Activated CD4-positive, alpha-beta T cell treated with anti-CD3 and anti-CD28 coated beads for 36 hours (primary cell): ENCODE measurements at places on chromosomes 7 and 10.

GRCh38 chr10:127034034-127034633 lies 128.9 kb downstream of the DOCK1 start:
- DNase-seq, result no peak

DNA sequence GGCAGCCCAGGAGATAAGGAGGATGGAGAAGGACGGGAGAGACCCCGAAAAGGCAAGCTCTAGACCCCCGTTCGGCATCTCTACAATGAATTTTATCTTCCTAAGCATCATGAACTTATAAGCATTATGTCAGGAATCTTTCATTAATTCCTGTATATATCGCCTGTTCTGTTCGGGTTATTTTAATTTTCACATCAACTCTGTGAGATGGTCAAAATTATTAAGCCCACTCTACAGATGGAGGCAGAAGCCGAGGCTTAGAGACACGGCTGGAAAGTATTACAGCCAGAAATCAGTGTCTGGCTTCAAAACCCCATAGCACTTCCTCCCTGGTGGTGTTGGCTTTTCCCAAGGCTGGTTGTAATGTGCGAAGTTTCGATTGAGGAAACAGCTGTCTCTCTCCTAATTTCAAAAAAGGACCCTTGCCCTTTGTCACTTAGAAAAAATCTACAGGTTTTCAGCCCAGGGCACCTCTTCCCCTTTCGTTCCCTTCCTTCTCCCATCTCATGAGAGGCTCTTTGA lies 1.5 kb upstream of the GRM8 start:
- no peak for DNase-seq

DNA sequence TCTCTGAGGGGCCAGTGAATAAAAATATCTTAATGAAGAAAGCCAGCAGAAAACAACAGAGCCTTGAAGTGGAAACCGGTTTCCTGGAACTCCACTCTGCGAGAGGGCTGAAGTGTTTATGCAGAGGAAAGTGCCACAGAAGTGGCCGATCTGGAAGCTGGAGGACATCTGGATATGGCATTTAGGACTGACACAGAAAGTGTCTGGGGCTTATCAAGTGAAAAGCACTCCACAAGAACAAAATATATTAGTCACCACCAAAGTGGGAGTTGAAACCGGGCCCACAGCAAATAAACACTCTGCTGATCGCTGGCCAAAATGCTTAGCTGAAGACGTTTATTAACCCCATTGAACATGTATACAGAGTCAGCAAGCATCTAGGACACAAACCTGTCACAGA lies 7.8 kb downstream of the NOD1 start:
- no peak for DNase-seq

DNA sequence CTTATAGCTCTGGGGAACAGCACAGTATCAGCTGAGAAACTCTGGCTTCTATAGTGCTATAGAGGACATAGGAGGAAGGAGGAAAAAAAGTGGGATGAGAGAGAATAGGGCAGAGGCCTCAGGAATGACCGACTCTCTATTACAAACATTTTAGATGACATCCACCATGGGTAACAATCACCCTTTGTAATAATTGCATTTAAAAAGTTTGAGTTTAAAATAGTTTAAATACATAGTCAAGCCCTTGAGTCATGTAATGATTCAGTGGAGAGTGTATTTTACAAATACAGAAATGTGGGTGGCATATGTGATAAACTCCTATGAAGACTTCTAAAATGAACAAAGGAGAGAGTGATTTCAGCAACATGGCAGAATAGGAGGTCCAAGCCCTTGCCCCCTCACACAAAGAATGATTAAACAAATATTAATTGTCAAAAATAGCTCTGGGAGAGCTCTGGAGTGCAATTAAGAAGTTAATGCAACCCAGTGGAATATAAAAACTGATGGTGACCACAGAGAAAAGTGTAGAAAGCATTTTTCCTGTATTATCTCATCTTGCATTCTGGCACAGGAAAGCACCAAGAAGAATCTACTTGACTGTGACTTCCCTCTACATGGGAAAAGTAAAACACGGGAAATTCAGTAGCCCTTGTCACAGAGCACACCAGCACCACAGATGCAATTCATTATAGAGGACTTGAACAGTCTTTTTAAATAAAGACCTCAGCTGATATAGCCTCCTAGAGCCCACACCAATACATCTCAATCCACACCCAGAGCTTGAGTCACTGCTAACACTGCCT lies 569.0 kb upstream of the SORCS1 start:
- no peak for DNase-seq

DNA sequence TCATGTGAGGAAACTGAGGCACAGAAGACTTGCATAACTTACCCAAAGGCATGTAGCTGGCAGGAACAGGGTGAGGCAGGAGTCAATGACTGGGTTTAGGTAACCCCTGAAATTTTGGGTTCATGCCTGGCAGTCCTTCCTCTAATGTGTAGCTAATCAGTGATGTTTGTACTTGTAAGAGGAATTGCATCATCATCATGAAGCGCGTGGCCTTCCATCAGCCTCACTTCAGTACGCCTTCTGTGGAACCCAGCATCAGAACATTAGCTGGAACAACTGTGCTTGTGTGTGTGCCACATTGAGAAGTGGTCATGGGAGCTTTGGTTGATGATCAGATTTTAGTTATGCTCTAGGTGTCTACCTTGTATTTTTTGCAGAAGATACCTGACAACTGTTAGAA lies 18.2 kb upstream of the STMP1 start:
- no peak for DNase-seq

DNA sequence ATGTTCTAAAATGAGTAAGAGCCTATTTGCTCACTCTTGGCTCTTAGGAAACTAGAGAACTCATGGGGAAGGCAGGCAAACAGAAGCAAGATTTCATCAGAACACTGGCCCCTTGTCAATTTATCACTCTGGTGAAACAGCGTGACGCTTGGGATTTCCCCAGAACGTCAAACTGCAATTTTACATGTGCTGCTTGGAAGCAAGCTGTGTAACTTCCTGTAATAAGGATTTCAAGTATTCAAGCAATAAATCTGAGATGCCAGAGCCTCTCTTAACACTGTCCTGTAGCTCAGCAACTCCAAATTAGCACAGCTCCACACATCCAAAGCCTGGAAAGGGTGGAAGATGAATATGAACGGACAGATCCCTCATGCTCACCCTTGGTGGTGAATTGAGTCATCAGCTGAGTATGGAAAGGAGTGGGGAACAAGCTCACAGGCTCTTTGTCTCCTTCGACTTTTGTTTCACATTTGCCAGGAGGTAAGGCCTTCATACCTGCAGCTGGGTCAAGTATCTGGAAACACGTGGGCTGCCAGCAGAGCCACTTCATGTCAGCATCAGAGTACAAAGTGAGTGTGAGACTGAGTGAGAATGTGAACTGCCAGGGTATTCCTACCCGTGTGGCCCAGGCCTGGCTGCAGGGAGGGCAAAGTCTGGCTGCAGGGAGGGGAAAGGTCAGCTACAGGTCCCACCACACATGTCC lies 140.4 kb upstream of the NAMPT start:
- DNase-seq, result peak; percentile 89

DNA sequence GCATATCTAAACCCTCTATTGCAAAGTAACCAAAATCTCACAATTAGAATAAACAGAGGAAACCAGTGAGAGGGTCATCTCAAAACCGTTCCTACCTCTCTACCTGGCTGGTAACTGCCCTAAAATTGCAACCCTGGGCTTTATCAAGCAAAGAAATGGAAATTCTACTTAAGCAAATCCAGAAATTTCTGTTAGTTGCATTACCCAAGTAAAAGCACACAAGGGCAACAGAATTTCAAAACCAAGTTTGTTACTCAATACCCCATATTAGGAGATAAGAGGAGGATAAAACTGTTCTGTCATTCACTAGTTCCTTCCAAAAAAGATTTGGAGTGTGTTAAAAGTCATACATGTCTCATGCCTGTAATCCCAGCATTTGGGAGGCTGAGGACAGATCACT lies 195.3 kb downstream of the FAM107B start:
- no peak for DNase-seq

DNA sequence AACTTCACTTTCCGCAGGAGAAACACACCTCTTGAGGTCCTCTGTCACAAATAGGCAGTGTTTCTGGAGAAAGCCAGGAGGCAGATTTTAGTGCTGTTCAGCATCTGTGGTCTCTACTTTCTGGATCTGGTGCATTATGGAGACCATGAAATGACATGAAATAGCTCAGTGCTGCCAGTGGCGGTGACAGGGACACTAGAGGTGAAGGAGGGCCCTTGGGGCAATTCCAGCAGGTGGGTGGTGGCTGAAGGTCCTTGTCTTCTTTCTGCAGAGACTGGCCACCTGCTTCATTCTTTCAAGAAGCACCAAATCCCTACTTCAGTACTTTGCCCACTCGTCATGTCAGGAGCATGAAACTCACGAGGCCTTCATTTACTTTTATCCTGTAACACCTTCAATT lies 135.7 kb downstream of the TCF7L2 start:
- DNase-seq, result no peak

DNA sequence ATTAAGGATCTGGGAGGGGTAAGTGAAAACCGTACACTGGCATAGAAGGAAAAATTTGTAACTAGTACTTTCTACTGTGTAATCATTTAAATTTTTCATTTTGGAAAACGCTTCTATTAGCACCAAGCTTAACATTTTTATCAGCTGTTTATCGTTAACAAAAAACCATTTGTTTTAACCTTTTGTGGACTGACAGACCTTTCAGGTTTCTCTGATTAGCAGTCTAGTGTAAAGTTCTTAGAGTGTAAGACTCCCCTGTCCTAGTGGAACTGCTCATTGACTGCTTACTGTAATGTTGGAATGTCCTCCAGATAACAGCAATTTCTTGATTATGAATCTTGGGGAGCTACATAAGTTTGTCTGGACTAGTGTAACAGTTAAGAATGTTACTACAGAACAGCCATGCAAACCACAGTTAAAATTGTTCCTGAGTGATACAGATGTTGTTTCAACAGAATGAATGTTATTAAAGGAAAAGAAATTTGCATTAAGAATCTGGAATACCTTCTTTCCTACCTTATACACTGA lies 2.0 kb downstream of the DBF4 start:
- no peak for DNase-seq

DNA sequence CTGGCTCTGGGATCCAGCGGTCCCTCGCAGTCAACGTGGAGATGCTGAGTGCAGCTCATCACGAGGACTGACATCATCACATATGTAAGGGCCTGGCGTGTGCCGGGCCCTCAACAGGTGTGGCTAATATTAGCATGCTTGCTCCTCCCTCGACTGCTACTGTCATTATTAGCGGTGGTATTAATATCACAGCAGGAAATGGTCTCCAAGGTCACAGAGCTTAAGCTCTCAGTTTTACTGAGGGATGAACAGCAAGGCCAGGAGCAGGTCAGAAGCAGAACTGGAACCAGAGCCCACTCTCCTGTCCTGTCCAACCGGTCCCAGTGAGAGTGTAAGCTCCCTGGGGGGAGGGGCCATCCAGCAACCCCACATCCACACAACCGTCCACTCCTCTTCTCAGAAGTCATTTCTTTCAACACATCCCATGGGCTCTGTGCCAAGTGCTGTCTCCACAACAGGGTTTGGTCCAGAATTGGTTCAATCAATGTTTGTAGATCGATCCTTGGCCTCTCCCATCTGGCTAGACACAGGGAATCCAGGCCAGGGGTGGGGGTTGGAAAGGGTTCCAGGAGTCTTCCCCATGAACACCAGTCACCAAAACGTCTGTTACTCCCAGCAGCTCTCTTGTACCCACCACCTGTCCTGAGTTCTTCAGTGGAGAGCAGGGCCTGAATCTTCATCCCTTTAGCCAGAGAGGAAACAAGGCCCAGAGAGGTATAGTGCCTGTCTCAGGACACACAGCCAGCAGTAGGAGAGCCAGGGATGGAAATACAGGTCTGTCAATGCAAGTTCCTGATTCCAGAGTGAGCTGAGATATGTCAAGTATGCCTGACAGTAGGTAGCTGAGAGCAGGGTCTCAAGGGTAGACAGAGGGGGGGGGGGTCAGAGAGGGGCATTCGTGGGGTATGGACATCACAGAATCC lies 45.3 kb upstream of the ZMIZ1 start:
- no peak for DNase-seq

DNA sequence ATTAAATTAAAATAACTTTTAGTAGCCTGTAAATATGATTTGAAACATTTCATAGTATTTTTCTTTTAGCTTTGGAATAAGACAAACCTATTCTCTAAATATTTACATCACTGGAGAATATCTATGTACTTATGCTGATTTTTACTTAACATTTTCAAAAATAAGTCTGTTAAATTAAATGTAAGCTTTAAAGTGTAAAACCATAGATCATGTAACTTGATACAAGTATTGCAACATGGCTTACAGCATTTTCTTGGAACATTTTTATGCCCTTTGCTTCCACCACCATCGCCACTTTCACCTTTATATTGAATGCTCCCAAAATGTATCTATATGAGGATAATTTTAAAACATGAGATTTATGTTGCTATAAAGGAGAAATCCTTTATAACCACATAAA lies 427.1 kb downstream of the GFRA1 start:
- DNase-seq, result no peak

DNA sequence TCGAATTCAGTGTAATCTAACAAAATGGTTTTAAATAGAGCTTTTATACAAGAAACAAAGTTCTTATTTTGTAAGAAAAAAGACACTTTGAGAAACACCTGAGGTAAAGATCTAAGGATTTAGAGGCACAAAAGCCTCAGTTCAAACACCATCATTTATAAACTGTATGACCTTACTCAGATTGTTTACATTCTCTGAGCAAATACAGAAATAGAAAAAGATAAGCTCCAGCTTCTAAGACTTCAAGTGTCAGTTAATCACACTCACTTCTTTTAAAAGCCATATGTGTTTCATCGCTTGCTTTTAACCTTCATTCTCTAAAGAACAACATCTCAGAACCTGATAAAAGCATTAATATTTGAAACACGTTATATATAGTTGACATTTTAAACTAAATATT lies 27.9 kb downstream of the CADPS2 start:
- DNase-seq, result no peak

GRCh38 chr10:77926566-77927401 lies at the start of gene DLG5:
Gene DLG5, minus strand, starts transcription at chr10:77926755. Its CDS starts 235 bp downstream, at chr10:77926520.
- peak; percentile 48 for DNase-seq

GRCh38 chr7:99369767-99370391 lies 4.7 kb upstream of the ARPC1B start:
- no peak for DNase-seq

DNA sequence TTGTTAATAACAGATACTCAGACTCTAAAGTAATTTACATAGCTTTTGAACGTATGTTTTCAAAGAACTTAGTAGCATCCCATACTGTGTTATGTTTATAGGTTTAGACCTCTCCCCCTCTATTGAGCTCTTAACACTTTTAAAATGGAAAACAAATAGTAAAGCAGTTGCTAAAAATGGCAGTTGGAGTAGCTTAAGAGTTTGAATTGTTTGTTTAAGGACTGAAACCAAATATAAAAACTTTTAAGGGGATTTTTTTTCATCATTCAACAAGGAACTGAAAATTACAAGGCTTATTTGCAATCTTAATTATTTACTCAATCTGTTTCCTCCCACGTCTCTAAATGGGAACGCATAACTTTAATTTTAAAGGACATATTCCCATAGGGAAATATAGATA lies 1.6 kb upstream of the SPAG6 start:
- DNase-seq, result no peak

GRCh38 chr10:5573319-5573950 lies 48.7 kb downstream of the CALML3 start:
- no peak for DNase-seq
